ENCODE measurements at places on chromosomes 11 and 22. TPM values are rescaled to one million over a fixed set of nuclear protein-coding genes. Genes with fewer than 3 reads are reported as not detected.

Gene BTG4
- total RNA-seq, result not detected

Gene CEP57
- total RNA-seq, result 43.5 TPM

- no peaks in the 10 kb centered on the region for H3K4me1 ChIP-seq
- DNase-seq, result no peak
- no peak overlapping the region for H3K27ac ChIP-seq
- H3K27me3 ChIP-seq, result no peaks in the 10 kb centered on the region
These were observed 71.2 kb downstream of the CACNA1I start for GRCh38 chr22:39641660-39642310.

- H3K36me3 ChIP-seq, result no peaks in the 10 kb centered on the region
- DNase-seq, result no peak
- no peaks in the 10 kb centered on the region for H3K4me1 ChIP-seq
- no peak overlapping the region for H3K27ac ChIP-seq
These were observed 342.6 kb downstream of the SOX6 start for GRCh38 chr11:16013649-16014275.

DNA sequence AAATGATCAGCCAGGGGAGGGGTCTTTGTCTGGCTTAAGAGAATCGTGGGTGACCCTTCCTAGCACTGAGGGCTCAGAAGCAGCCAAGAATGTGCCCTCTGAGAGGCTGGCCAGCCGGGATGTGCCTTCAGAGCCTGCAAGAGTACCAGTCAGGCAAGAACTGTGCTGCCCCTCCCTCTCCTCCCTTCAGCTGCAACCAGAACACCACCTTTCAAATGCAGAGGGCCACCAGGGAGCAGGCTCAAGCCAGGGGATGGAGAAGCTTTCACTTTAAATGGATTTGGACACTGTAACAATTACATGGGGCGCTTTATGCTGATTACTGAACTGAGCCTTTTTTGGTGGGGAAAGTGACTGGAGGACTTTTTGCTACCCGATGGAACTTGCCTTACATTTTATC, 44.9 kb upstream of the TENM4 start:
- H3K27ac ChIP-seq, result no peak overlapping the region
- no peak for DNase-seq
- H3K4me1 ChIP-seq, result no peaks in the 10 kb centered on the region
- no peaks in the 10 kb centered on the region for H3K27me3 ChIP-seq

GRCh38 chr22:35972559-35972958, 56.1 kb downstream of the RBFOX2 start:
- H3K4me3 ChIP-seq, result no peak overlapping the region
- H3K27ac ChIP-seq, result no peak overlapping the region
- no peaks in the 10 kb centered on the region for H3K36me3 ChIP-seq
- H3K27me3 ChIP-seq, result no peaks in the 10 kb centered on the region
- no peak for DNase-seq

Measured in CD4-positive, alpha-beta T cell (primary cell).